NCI-H748 treated with DMSO at 0.1 percent for 48 hours (cell line): ENCODE measurements at places on chromosomes 5 and 9.
A peak's percentile ranks its signal among the peaks of the same experiment; 100 is the strongest.

DNA sequence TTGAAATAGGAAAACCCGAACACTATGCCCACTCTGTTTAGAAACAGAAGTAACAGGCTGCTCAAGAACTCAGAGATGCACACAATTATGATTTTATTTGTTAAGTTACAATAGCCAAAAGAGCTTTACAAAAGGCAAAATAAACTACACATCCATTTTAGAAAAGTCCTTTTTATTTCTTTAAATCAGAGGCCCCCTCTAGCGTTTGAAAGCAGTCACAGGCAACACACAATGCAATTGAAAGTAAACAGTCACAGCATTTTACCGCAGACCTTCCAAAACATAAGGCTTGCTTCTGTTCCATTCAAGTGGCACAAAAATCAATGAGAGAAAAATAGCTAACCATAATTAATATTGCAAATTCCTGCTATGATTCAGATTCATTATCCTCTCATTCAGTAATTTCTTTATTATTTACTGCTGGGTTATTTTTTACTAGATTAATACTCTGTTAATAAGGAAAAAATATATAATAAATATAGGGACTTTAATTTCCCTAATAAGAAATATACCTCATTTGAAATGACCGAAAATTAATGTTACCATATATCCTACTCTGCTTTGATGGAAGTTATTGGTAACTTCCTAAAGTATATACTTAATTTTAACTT is 78.3 kb downstream of the CEP120 start:
- DNase-seq: peak; percentile 40

DNA sequence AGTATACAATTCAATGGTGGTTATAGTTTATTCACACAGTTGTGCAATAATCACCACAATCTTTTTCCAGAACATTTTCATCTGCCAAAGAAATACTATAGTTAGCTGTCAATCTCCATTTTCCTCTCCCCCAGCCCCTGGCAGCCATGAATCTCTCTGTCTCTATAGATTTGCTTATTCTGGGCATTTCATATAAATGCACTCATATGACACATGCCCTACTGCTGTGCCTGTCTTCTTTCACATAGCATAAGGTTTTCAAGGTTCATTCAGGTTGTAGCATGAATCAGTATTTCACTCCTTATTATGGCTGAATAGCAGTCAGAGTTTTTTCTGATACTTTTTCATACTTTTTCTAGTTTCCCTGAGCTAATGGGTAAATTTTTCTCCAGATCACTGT is 127.6 kb downstream of the HSPA4 start:
- no peak for DNase-seq

DNA sequence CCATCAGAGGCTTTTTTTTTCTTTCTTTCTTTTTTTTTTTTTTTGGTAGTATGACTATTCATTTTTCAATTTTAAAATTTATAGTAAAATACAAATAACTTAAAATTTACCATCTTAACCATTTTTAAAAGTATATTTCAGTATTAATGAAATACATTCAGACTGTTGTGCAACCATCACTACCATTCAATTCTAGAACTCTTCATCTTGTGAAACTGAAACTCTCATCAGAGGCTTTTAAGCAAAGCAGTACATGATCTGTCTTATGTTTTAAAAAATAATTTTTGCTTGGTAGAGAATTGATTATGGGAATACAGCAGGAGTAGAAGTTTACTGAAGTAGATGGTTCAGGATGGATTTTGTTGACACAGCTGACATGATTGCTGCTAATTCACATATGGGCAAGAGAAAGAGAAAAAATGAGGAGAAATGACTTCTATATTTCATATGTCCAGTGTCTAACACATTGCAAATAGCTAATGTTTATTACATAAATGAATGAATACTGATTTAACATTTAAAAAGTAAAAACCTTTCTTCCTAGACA is 13.4 kb downstream of the ELOVL7 start:
- DNase-seq: no peak

- no peak for DNase-seq
Observed at GRCh38 chr9:14318361-14318760, 4.4 kb upstream of the NFIB start.

- no peak for DNase-seq
Observed at GRCh38 chr5:142902186-142902965, 132.2 kb downstream of the ARHGAP26 start.
